ENCODE measurements at places on chromosomes 4 and X.

DNA sequence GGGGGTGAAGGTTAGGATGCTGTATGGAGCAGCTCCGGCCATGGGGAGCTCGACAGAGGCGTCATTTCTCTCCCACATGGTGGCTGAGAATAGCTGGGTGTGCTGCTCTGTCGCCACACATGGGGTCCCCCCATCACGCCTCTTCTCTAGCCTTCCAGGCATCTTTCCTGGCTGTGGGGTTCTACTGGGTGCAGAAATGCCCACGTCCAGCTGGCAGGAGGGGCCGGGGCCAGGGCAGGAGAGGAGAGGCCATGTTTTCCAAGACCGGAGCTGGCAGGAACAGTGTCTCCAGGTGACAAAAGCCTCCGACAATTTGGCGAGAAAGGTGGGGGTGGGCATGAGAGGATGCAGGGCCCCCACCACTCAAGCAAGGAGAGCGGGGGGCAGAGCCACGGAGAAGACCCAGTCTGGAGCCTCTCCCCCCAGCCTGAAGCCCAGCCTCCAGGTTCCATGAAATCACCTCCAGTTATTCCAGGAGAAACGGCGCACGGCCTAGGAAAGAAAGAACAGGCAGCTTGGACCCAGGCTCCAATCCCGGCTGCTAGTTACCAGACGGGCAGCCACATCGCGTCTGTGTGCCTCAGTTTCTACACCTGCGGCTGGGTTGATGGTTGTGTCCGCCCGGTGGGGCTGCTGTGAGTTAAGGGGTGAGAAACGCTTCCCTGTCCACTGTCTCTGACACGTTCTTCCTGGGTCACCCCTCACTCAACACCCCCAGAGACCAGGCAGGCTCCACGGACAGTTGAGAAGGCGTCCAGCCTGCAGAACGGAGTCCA, 27.4 kb upstream of the SPON2 start:
- DNase-seq, result no peak

DNA sequence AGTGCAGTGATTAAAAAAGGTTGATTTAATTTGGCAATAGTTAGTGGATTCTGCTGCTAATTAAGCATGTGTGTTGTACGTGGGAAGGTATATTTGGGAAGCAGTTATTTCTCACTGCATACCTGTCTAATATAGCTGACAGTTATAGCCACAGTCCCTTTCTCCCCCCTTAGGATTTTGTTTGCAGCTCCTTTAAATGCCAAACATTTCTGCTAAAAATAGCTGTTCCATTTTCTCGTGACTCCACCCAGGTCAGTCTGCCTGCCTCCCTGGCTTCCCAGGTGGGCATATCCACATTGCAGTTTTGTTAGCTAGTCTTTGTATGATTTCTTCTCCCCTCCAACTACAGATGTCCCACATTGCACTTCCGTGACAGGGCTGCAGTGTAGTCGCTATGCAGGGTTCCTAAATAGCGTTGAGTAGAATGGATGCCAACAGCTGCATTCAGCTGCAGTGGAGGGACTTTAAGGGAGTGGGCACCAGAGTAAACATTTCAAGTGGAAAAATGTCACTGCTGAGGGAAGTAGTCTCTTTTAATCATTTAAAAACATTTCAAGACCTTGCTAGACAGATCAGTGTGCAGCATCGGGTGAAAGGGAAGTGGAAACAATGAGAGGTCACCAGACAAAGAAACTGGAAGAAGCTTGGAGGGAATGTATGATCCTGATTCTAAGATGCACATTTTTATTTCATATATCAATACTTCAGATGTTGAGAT, 326.3 kb downstream of the RAPGEF2 start:
- no peak for DNase-seq

DNA sequence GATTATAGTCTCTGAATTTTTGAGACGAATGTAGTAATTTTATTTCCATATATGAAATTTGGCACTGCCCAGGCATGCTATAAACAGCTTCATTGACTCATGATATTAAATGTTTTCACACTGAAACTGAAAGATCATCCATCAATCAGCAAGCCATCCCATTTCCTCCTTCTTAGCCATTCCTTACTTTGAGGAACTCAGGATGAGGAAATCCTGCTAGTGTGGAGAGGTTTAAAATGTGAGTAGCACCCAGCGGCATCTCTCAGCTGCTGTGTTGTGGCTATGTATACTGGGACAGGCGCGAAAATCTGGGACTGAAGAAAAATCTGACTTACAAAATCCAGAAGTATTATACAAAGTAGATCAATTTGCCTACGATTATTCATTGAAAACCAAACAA, 52.1 kb downstream of the PTCHD1 start:
- no peak for DNase-seq

DNA sequence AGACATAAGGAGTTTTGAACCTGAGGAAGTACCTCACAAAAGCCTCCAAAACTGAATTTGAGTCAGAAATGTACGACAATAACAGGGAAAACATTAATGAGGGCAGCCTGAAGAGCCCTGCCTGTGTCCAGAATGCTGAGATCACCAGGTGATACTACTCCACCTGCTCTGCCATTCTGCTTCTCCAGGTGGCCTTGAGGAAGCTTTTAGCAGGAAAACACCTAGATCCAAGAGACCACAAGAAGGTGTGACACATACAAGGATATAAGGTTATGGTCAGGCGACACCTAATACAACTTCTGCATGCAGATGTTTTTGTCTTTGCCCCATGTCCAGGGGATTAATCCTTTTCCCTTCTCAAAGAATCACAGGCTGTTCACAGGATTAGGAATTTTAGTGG, 15.3 kb downstream of the SOWAHB start:
- DNase-seq, result no peak

GRCh38 chrX:19571711-19572110, 56.4 kb upstream of the MAP3K15 start:
- DNase-seq, result no peak

DNA sequence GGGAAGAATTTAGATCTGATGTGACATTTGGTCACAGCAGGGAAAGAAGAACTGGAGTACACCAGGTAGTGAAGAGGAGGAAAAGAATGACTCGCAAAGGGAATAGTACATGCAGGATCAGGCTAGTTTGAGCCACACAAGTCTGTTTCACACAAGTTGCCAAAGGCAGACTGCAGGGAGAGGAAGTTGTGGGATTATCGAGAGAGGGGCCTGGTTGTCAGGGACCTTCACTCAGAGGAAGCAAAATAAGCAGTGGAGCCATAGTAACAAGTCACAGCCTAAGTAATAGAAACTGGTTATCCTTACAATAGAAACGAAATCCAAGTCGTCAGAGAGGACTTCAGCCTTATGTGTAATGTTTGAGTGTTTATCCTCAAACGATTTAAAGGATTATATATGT, 316.7 kb upstream of the HTR2C start:
- no peak for DNase-seq

- no peak for DNase-seq
These were observed 51.2 kb downstream of the GPR50 start for GRCh38 chrX:151227627-151228026.

- no peak for DNase-seq
These were observed 20.2 kb upstream of the PRDM5 start for GRCh38 chr4:120942776-120943175.

DNA sequence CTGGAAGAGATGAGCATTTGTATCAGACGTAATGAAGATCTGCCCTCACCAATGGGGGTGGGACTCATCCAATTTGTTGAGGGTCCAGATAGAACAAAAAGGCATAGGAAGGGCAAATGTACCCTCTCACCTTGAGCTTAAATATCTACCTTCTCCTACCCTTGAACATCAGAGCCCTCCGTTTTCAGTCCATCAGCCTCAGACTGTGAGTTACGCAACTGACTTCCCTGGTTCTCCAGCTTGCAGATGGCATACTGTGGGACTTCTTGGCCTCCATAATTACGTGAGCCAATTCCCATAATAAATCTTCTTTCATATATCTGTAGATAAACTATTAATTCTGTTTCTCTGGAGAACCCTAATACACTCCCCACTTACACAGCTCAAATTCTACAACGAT, 56.5 kb upstream of the GUCY1A1 start:
- no peak for DNase-seq

GRCh38 chr4:40409835-40410234, 74.7 kb downstream of the CHRNA9 start:
- DNase-seq, result peak; percentile 42

DNA sequence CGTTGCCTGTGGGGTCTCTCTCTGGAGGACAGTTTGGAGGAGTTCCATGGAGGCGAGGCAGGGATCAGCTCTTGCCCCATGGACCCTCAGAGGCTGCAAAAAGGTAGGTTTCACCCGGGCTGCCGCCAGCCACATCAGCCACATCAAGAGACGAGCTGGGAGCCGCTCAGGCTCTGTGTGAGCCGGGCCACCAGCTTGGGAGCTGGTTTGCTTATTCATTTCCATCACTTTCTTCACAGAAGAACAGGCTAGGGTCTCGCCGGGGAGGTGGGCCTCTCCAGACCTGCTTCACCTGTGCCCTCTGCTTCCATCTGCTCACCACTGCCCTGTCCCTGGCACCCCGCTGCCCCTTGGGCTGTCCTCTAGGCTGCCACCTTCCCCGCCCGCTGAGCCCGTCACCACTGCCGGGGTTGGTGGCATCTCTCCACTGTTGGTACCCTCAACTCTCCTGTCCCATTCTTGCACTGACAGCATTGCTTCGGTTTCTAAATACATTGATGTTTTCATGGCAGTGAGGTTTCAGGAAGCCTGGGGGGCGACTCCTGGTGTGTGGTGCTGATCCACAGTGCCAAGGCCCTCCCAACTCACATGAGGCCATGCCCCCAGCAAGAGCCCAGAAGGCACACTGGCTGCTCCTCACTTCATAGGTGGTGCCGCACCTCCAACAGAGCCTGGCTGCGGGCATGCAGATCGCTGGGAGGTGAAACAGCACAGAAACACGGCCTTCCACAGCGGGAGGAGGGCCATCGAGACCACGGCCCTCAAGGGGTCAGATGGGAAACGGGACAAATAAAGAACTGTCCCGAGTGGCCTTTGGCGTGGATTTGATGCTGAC, 4.5 kb upstream of the TREX2 start:
- no peak for DNase-seq

GRCh38 chr4:153067376-153067775, 131.3 kb downstream of the FHDC1 start:
- peak; percentile 57 for DNase-seq

- peak; percentile 21 for DNase-seq
These were observed 29.2 kb downstream of the LGI2 start for GRCh38 chr4:25001509-25001908.

DNA sequence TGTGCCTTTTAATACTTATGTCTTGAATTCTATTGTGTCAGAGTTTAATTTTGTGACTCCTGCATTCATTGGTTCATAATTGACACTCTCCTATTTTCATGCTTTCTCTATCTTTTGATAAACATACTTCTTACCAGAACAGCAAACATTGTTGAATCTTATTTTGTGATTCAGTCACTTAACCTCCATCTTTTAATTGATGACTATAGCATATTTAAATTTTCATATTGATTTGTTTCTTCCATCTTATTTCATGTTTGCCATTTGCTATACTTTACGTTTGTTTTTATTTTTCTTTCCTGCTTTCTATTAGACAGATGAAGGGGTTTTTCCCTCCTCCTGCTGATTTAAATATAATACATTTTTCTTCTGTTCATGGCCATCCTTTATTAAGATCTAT, 115.5 kb upstream of the FAM9A start:
- DNase-seq, result no peak

GRCh38 chr4:152735396-152735859, 44.1 kb downstream of the TIGD4 start:
- peak; percentile 47 for DNase-seq

DNA sequence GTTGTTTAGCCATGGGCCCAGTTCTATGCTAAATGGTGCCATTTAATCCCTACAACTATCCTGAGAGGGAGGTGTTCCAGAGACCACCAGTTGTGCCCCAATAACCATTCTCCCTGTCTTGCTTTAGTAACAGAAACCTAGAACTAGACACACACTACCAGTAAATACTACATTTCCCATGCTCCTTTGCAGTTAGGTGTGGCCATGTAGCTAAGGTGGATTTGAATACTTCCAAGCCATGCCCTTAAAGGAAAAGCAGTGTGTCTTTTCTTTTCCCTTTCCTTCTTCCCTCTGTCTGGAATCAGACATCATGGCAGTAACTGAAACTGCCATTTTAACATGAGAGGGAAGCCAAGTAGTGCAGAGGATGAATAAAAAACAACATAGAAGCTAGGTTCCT, 90.9 kb upstream of the TMEM33 start:
- no peak for DNase-seq

- peak; percentile 20 for DNase-seq
These were observed 12.3 kb downstream of the MMRN1 start for GRCh38 chr4:89906777-89907521.

- peak; percentile 6 for DNase-seq
These were observed 45.5 kb downstream of the CLNK start for GRCh38 chr4:10639100-10639499.

DNA sequence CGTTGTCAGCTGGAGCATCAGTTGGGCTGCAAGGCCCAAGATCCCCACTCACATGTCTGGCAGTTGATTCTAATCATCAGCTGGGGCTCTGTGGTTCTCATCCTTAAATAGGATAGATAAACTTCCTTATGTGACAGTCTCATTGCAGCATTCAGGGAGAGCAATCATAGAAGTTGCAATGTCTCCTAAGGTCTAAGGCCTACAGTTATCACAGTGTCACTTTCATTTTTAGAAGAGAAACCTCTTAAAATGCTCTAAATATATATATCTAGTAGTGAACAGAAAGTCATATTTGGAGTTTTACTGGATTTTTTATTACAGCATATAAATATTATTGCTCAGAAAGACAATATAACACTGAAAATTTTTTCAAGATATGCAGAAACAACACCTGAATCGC, 226.0 kb upstream of the PPP1R2C start:
- DNase-seq, result no peak

- no peak for DNase-seq
These were observed 68.5 kb downstream of the SH3RF1 start for GRCh38 chr4:169202145-169202699.

- peak; percentile 96 for DNase-seq
These were observed 19.3 kb downstream of the GUCY1B1 start for GRCh38 chr4:155777971-155778735.

GRCh38 chr4:76022031-76022430, 1.3 kb downstream of the CXCL10 start:
- no peak for DNase-seq

DNA sequence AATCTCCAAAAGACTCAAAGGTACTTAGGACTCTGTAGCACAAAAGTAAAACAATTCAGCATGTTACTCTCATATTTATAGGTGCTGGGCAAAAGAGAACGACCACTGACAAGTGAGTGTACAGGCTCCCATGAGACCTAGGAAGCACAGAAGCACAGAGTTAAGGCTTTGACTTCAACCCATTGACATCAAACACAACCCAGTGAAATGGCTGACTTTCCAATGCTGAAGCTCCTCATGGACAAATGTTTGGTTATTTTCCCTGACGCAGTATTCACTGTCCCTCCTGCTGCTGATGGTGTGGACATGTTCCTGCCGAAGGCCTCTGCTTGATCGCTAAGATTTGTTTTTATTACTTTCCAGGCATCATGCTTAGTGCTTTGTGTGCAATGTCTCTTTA, 148.7 kb downstream of the TSPAN5 start:
- DNase-seq, result no peak

DNA sequence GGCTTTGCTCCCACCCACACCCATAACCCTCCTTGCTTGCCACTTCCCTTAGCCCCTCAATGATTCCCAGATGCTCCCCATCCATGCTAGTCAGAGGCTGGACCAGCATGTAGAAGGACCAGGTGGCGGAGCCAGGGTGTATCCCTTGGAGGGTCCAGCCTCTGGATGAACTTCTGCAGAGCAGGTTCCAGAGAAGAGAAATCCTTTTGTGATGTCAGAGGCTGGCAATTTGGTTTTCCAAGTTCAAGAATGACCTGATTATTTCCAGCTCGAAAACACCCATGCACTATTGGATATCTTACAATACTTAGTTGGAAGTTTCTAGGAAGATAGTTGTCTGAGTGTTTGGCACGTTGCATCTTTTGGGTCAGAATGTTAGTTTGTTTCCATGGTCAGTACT, 168.3 kb upstream of the RPS6KA3 start:
- no peak for DNase-seq

All from fibroblast of lung (primary cell).